Activated T-helper 1 cell treated with anti-CD3 and anti-CD28 coated beads, Interleukin-2, amount 50 U/mL, for 16 hours (primary cell): ENCODE measurements at places on chromosomes 12 and 14.

GRCh38 chr14:105979446-105979845 is 453.1 kb downstream of the TMEM121 start:
- DNase-seq = no peak

GRCh38 chr12:26017484-26018211 is 59.2 kb downstream of the RASSF8 start:
- DNase-seq = no peak

GRCh38 chr12:27951898-27952297 is 20.6 kb downstream of the PTHLH start:
- DNase-seq = no peak

DNA sequence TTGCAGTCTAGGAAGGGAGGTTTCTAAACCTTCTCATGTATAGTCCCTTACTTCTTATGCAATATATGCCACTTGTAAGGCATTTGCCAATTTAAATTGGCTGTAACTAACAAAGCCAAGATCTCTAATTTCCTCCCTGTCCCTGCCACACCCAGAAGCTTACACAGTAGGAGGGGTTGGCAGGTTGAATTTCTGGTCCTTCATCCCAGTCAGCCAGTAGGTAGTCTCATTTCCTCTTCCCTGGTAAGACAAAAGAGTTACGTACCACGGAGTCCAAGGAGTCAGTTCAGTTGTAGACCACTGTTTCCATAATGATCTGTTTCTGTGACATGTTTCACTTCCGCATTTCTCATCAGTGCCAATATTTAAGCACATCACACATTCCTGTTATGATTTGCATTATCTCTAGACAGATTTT is 47.0 kb upstream of the PLBD1 start:
- DNase-seq = no peak

GRCh38 chr14:101873076-101873825 is 91.1 kb upstream of the DYNC1H1 start:
- no peak for DNase-seq

DNA sequence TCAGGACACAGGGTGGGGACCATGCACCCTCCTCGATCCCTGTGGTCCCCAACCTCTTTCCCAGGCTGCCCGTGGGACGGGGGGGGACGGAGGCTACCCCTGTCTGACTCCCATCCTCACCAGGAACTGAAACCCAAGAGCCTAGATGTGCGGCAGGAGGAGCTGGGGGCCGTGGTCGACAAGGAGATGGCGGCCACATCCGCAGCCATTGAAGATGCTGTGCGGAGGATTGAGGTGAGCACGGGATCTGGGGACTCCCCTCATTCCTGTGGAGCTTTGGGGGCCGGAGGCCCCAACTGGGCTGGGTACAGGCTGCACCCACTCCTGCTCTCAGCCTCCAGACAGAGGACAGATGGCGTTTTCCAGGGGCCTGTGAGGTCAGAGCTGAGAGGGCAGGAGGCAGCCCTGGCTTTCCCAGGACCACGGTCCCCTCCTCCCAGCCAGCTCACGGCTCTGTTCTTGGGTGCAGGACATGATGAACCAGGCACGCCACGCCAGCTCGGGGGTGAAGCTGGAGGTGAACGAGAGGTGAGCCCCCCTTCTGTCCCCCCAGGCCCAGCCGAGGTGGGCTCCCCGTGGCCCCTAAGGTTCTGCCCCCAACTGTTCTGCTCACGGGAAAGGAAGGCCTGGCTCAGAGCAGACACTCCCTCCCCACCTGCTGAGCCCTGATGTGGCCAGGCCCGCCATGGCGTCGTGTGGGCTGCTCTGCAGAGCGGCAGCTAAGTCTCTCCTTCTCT is 24.2 kb downstream of the HIP1R start:
- no peak for DNase-seq

DNA sequence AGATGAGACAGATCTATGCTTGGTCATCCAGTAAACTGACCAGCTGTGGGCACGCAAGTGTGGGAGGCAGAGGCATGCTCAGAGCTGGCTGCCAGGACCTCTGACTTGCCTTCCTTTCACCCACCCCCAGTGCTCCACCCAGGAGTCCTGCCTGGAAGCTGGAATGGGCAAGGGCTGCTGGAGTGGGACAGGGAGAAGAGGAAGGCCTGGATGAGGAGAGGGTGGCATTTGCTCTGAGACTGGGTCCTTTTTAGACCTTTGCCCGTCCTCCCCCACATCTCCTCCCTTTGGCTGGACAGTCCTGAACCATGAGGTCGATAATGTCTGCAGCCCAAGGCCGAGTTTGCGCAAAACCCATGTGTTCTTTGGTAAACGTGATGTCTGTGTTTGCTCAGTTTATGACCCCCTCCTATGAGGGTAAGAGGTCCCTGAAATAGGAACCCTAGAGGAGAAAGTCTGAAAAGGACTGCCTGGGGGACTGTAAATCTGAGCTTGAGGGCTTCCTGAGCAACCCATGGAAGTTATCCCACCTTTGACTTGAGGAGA is 3.8 kb upstream of the INHBE start:
- no peak for DNase-seq

DNA sequence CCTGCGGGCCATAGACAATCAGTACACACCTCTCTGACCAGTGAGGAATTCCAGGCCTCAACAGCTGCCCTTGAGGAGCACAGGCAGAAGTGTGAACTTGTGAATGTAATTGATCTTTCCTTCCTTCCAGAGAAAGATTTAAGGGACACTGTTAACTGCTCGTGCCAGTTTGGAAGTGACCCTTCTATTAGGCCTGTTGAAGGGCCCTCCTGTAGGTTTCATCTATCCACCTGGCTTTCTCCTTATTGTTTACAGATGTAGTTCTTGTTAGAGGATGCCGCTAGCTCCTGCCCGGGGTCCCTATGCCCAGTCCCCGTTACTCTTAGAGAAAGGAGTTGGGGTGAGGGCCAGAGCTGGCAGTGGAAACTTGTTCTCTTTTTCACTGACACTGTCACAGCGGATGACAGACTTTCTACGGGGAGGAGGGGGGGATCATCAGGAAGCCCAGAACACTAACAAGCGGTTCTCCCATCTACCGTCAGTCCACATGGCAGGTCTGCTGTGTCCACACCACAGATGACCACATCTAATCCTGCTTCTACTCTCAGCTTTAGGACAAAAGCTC is 42.6 kb downstream of the SH2B3 start:
- no peak for DNase-seq

GRCh38 chr12:75259143-75259542 is 49.5 kb upstream of the KCNC2 start:
- DNase-seq = no peak
